ENCODE measurements at places on chromosomes 5 and 9.

DNA sequence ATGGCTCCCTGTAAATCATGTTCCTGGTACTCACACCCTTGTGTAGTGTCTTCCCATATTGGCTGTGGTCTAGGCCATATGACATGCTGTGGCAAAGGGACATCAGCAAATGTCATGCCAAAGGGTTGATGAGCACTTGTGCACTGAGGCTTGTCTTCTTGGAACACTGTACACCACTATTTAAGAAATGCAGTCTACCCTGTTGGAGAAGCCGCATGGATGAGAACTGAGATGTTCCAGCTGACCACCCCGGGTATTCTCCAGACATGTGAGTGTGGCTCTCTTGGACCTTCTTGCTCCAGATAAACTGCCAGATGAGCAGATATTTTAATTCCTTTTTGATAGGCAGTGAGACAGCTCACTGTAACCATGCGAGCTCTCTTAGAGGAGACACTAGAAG, 20.5 kb upstream of the NPR3 start:
- DNase-seq: no peak

- no peak for DNase-seq
These were observed 95.1 kb downstream of the FBXL7 start for GRCh38 chr5:15594977-15595568.

GRCh38 chr9:91994422-91994821, 44.4 kb upstream of the ROR2 start:
- DNase-seq: no peak

DNA sequence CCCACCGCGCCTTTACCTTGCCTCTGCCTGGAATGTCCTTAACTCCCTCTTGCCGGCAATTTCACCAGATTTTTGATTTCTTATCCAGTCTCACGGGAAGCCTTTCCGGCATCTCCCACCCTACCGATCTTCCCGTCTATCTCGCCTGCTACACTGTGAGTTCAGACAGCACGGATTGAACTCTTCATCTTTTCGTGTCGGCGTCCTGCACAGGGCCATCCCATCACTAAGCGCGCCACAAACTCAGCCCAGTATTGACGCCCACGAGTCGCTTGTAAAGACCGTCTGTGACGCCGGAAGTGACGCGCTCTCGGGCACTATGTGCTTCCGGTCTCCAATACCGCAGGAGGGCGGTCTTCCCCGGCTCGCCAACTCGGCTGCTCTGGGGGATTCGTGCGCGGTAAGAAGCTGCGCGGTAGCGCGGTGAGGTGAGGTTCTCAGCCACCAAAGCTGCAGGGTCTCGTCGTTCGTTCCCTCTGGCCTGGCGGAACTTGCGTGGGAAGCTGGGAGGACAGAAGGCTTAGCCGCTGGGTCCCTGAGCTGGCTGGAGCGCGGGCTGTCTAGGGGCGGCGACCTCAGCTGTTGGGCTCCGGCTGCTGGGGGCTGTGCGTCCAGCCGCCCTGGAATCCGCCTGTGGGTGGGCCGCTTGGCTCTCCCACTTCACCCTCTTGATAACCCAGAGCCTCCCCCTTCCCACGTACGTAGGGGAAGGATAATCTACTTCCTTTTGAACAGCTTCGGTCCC, at the start of gene ZCCHC9:
TSS of gene ZCCHC9 (plus strand) at position 317 of the 745 bp plus-strand sequence. CDS start 3,171 bp downstream, outside the sequence.
- DNase-seq: peak; percentile 89

GRCh38 chr5:124744170-124744971, 2.1 kb downstream of the ZNF608 start:
- DNase-seq: no peak

GRCh38 chr5:74290634-74291241, 349.8 kb downstream of the ENC1 start:
- no peak for DNase-seq

DNA sequence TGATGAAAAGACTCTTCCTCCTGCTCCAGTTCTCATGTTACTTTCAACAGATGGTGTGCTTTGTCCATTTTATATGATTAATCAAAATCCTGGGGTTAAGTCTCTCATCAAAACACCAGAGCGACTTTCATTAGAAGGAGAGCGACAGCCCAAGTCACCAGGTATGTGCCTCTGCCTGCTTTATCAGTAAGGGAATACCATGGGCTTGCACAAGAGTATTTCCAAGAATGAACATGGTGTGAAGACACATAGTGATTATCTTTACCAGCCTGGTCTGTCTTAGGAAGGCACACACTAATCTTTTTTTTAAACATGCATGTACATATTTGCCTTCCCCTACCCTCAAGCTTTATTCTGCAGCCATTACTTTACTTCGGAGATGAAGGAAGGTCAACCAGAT, 15.2 kb downstream of the NUP214 start:
- DNase-seq: no peak

DNA sequence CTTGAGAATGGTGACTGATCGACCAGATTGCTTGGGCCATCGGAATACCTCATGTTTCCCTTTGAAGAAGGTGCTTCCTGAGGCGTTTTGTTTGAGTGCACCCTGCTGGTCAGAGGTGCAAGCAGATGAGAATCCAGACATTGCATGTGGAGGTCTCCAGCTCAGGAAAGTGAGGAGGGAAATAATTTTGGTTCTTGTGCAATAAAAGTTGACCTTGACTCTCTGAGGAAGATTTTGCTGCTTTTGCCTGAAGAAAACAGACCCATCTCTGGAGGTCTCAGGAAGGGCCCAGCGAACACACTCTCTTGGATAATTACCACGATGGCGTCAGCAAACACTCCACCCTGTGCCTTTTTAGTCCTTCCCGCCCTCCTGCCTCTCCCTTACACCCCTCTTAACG, 69.7 kb downstream of the GRAMD2B start:
- DNase-seq: no peak

- no peak for DNase-seq
These were observed 257.8 kb downstream of the TRIM32 start for GRCh38 chr9:116944714-116945534.

- no peak for DNase-seq
These were observed 7.7 kb upstream of the NKX2-5 start for GRCh38 chr5:173242675-173243121.

DNA sequence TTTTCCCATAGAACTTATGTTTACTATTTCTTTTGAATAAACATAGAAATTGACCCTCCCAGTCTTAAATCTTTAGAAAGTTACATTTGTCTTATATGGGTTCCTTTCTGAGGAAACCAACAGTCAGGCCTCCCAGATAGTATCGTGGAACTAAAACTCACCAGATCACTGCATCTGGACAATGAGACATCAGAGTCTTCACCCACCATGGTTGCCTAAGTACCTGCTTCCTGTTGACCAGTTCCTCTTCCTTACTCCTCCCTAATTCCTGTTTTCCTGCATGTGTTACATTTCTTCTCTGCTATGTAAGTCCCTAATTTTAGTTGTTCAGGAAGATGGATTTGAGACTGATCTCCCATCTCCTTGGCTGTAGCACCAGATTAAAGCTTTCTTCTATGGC, 462.2 kb downstream of the DIRAS2 start:
- no peak for DNase-seq

DNA sequence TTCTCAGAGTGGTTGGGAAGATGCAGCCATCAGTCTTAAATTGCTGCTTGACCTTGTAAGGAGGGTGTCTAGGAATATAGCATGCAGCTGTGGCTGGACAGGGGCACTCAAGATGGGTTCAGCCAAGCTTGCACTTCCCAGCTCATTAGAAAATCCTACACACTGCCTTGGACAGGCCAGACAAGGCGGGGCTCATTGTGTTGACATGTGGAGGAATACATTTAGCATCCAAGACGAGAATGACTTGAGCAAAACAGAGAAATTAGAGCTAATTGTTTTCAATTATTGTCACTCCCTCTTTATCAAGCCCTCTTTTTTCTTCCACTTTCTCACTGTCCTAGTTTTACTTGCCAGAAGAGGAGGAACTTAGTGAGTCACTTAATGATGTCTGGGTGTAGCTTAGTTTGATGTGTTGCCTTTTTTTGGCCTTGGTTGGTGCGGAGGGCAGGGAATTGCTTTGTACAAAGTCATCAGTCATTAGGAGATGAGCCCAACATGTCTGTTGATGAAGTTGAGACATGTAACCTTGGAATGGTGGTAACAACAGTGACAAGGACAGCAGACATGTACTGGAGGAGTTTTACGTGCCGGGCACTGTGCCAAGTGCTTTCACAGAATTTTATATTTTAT, 1219.3 kb upstream of the WWC1 start:
- DNase-seq: no peak

DNA sequence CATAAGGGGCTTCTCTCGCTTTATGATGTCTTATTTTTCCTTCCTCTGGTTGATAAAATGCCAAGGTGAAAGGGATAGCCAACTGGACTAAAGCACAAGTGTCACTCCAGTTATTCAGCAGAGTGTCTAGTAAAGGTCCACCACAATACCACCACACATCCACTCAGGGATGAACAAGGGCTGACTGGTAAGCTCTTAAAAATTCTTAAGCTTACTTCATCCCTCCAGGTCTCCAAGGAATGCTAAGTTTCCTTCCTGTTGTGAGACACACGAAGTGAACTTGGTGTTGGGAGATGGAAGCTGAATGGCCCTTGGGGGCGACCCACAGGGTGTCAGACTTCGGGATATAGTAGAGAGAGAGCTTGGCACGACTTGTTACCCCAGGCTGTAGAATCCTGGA, 3.2 kb upstream of the HMGCS1 start:
- no peak for DNase-seq

DNA sequence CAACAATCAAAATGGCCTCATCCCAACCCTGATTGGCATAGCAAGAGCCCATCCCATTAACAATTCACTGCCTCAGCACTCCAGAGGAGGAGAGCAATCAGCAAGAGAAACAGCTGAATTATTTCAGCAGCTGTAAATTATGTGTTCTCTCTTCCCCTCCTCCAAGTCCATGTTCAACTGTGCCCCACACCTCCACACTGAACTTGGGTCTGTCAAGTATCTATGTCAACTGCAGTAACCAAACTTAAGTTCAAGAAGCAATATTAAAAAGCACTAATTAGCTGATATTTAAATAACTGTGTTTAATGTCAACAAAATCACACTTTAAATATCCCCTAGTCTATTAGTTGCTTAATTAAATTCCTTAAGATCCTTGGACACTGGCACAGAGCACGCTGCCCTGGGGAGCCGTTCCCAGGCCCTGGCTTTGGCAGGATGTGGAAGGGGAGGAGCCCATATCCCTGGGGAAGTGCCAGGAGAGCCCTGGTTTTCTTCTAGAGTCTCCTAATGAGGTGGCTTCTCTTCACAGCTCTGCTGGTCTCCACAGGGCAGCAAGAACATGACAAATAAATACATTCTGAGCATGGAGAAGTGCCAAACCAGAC, 50.6 kb downstream of the SIL1 start:
- no peak for DNase-seq

DNA sequence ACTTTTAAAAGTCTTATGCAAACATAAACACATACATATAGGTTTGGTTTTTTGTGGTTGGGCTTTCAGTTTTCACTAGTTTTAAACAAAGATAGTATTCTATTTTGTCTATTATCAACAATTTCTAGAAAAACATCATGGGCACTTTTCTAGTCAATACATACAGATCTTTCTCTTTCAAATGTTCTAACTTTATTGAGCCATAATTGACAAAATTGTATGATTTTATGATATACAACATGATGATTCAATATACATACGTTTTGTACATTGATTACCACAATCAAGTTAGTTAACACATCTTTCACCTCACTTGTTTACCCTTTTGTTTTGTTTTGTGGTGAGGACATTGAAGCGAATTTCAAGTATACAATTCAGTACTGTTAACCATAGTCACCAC, 265.9 kb downstream of the MCTP1 start:
- DNase-seq: no peak

DNA sequence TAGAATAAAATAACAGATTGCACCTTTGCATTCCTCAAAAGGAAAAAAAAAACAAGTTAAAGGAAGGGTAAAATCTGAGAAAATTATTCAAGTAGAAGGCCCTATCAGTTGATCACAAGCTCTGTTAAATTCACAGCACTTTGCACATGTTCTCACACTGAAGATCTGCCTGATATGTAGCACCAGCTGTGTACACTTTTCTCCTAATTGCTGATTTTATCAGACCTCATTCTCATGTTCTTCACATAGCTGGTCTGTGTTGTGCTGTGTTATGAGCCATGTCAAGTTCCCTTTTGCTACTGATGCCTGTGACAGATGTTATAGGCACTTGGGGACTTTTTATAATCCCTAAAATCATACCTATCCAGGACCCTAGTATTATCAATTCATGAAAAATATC, 390.4 kb upstream of the PRR16 start:
- DNase-seq: no peak

- DNase-seq: no peak
These were observed 2.7 kb upstream of the LHX3 start for GRCh38 chr9:136207616-136208015.

GRCh38 chr5:113330533-113331208, 104.1 kb downstream of the TSSK1B start:
- DNase-seq: no peak

DNA sequence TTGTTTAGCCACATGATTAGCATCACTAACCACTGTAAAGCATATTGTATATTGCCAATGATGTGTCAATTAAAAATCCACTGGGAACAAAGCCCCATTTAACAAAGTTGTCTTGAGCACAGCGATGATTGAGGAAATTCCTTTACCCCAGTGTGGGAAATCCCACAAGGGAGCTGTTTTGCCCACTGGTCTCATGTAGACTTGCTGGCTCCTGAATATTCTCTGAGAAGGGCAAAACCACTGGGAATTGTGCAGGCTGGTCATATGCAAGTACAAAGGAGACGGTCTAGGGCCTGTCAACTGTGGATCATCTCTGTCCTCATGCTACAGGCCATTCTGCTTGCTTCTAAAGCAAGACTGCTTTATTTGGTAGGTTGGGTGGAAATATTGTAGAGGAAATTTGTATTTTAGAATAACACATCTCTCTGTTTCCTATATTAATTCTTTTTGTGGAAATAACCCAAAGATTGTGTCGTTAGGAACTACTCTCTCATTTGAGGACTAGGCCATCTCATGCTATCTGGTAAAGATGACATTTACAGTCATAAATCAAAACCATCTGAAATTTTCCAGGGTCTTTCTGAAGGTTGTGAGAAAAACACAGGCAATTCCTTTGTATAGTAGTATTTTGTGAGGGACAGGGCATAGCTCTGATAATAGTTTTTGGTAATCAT, 60.2 kb downstream of the PARP8 start:
- DNase-seq: no peak

- no peak for DNase-seq
These were observed 178.4 kb downstream of the MPDZ start for GRCh38 chr9:13100914-13101572.

- DNase-seq: no peak
These were observed 89.8 kb downstream of the NTRK2 start for GRCh38 chr9:84759300-84759750.

GRCh38 chr9:20749496-20750198, 65.6 kb downstream of the FOCAD start:
- no peak for DNase-seq

DNA sequence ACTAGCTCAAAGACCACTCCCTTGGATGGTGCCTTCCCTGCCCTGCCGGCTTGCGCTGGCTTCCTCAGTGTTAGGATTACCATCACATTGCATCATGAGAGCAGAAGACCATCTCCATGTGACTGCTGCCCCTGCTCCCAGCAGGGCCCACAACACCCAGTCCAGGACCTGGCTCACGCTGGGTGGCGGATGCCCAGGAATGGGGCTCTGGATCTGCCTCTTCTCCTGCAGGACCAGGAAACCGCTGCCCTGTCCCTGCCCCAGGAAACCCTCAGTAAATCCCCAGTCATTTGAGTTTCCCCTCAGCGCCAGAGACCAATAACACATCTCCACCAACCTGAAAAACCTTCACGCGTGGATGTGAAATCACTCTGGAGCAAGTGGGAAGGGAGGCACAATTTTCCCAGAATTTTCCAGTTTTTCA, 3.3 kb upstream of the RNF44 start:
- no peak for DNase-seq

GRCh38 chr5:16665601-16666000, 48.8 kb upstream of the RETREG1 start:
- DNase-seq: no peak
